Stimulated activated CD4-positive, alpha-beta T cell treated with anti-CD3 and anti-CD28 coated beads, Interleukin-15, amount 100 ng/mL, for 24 hours (primary cell): ENCODE measurements at places on chromosomes 7 and 10.

- DNase-seq = no peak
Measured at GRCh38 chr10:122152544-122152943, 118.6 kb upstream of the BTBD16 start.

DNA sequence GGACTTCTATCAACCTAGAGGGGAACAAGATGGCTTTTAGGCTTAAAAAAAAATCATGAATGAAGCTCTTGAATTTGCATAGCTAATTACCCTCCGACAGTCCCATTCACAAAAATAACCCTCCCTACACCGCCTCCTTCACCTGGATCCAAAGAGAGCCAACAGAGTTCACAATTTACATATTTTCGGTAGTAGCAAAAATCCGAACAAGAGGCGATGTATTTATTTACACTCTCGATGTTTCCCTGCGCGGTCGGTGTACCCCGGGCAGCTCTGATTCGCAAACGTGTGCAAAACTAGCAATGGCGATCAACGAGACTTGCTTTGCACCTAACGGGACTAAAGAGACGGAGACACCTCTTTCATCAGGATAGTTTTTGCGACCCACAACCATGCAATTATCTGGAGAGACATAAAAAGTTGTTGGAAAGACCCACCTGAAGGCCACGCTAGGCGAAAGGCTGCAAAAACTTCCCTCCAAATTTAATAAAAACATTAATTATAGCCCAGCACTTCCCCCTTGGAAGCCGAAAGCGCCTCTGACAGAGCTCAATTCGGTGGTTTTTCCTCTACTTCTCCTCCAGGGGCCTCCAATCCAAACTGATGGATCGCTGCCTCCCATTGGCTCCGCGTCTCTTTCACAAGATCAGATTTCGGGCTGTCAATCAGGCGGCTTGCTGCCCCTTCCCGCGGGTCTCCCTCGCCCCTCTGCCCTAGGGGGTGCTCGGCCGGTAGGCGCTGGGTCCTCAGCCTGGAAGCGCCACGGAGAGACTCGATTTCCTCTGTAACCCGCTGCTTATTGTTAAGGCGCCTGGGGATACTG lies at the start of gene ETV1:
ETV1 (minus strand) TSS at position 541 of the 823 bp plus-strand sequence. CDS start 614 bp downstream, outside the sequence.
- peak; percentile 3 for DNase-seq

DNA sequence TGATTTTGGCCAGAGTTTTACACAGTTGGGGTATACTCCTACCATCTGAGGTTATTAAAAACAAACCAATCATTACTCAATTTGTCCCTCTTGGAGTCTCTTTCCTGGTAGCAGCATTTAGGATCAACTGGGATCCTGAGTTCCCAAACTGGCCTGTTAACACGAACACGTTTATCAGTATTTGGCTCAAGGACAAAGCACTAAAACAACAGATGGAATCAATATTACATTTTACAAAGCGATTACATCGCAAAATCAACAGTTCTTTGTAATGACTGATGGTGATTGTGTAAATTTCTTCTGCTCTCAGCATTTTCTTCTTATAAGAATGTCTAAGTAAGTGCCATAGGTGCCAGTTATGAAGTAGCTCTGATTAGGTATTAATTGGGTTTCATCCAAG lies 582.9 kb upstream of the ANKRD30A start:
- DNase-seq = no peak

DNA sequence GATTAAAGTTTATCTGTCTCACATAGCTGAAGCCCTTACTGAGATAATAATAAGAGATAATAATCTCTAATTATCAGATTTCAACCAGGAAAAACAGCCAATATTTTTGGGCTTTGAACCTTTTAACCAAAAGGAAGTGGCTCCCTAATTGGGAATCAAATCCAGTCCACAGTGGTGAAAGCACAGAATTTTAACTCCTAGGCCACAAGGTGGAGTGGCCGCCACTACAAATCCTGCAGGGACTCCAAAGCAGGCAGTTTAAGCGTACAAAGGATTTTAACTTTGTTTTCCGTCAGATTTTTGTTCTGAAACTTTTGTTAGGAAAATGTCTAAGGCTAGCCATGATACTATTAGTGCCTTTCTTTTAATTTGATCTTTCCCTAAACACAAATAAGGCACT lies 99.6 kb upstream of the CCNY start:
- DNase-seq = no peak

- DNase-seq = no peak
Measured at GRCh38 chr7:155980841-155981240, 168.6 kb upstream of the SHH start.

DNA sequence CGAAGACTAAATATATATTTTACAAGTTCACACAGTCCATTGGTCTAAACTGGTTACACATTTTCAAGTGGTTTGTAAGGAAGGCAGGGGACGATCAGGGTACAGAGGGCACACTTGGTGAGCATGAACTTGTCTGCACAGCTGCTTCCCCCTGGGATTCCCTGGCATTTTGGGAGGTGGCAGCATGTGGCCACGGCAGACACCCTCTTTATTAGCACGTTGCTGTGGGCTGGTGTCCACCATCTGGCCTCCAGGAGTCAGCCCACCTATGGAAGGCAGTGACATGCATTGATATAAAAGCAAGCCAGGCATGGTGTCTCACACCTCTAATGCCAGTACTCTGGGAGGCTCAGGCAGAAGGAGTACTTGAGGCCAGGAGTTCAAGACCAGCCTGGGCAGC lies 350.2 kb downstream of the TYW1 start:
- DNase-seq = no peak

DNA sequence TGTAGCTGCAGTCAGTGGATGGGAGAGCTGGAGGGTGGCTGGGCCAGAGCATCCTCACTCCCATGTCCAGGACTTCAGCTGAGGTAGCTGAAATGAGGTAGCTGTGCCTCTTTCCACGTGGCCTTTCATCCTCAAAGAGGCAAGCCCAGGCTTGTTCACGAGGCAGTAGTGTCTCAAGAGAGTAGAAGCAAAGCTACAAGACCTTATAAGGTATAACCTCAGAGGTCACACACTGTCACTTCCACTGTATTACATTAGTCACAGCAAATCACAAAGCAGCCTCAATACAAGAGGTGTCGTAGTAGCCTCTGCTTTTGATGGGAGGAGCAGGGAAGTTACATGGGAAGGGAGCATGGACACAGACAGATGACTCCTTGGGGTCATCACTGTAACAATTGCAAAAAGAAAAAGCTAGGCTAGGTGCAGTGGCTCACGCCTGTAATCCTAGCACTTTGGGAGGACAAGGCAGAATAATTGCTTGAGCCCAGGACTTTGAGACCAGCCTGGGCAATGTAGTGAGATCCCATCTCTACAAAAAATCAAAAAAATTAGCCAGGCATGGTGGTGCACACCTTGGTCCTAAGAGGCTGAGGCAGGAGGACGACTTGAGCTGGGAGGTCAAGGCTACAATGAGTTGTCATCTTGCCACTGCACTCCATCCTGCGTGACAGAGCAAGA lies 97.5 kb downstream of the SKIDA1 start:
- no peak for DNase-seq

GRCh38 chr10:74207691-74208480 lies 56.9 kb downstream of the ADK start:
- no peak for DNase-seq

DNA sequence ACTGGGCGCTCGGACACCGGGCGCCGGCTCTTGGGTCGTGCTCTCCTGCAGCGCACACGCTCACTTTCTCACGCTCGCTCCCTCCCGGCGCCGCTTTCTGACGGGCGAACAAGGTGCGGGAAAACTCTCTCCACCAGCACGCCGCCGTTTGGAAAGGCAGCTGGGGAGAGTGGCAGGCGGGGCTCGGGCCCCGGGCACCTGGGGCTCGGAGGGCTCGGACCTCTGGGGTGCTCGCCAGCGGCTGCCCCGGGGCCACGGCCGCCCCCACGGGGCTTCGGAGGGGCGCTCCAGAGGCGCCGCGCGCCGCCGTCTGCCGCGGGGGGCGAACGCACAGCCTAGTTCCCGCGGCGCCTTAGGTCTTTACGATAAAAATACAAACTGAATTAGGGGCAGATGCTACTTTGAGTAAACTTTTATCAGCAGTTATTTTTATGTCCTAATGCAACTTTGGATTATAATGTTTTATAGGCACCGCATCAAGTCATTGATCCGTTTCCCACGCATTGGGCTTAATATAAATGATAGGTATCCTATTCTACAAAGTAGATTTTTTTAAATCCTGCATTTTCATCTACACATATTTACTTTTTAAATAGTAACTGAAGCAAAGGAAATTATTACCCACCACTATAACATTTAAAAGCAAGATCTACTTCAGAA lies 535 bp upstream of the EPC1 start:
- DNase-seq = no peak
